ENCODE measurements at places on chromosomes 2 and 18.
A peak's percentile ranks its signal among the peaks of the same experiment; 100 is the strongest.

- no peak for DNase-seq
Measured at GRCh38 chr2:60331115-60331809, 222.2 kb downstream of the BCL11A start.

DNA sequence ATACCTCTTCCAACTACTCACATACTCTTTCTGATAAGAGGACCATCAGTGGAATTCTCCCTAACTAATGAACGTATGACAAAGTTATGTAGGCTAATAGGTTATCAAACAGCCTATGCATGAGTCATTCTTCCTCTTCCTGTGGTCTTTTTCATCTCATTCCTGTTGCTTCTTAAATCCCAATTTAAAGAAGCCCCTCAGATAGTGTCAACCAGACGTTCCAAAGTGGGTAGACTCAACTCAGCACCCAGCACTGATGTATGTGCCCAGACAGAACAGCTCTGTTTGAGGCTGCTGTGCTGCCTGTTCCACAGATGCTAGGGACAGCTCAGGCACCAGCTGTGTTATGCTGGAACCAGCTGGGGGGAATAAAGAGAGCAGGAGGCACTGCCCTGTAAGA is 52.6 kb downstream of the CXCR4 start:
- DNase-seq = no peak

- no peak for DNase-seq
Measured at GRCh38 chr2:185787227-185788145, 48.9 kb downstream of the FSIP2 start.

- no peak for DNase-seq
Measured at GRCh38 chr2:43375746-43376522, 149.5 kb upstream of the ZFP36L2 start.

DNA sequence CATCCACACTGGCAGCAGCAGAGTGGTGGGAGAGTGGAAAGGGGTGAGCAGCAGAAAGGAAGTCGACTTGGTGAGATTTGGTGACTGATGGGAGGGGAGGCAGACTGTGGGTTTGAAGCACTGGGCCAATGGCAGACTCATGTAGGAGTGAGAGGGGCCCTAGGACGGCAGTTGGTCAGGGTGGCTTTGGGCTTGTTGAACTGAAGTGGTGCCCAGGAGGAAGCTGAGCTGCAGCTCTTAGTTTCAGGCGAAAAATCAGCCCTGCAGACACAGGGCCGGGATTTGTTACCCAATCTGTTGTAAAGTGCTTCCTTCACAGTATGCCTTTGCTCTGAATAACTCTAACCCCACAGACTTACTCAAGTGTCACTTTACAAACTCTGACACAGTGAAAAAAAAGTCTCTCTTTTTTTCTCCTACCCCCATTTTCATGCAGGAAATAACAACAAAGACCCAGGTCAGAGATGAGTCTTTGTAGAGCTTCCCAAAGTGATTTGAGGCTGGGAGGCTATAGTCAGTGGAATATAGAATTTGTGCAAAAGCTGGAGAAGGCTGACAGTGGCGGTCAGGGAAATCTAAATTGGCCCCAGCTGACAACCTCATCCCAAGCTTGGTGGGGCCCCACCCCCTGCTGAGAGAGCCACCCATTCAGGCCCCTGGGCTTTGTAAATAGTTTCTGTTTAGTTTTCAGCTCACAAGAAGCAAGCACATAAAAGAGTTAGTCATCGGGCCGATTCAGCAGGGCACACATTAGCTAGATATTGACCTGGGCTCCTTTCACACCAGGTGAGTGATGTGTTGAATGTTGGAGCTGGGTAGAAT is 226.9 kb downstream of the VAPA start:
- no peak for DNase-seq

DNA sequence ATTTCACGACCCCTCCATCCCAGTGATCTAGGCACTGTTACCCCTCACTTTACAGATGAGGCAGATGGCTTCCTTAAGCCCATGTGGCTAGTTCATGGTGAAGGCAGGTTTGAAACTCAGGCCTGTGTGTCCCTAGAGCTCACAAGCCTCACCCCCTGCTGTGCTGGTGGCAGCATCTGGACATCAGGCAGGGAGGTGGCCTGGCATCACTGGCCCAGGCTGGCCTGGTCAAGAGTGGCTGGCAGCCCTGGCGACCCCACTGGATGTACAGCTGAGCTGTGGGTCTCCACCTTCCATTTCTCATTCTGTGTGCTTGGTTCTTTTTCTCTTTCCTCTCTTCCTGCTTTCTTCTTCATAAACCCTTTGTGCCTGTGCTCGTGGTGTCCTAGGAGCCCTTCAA is 56.3 kb downstream of the BOLA3 start:
- DNase-seq = no peak

GRCh38 chr2:122156176-122156890 is 400.9 kb downstream of the TSN start:
- no peak for DNase-seq

DNA sequence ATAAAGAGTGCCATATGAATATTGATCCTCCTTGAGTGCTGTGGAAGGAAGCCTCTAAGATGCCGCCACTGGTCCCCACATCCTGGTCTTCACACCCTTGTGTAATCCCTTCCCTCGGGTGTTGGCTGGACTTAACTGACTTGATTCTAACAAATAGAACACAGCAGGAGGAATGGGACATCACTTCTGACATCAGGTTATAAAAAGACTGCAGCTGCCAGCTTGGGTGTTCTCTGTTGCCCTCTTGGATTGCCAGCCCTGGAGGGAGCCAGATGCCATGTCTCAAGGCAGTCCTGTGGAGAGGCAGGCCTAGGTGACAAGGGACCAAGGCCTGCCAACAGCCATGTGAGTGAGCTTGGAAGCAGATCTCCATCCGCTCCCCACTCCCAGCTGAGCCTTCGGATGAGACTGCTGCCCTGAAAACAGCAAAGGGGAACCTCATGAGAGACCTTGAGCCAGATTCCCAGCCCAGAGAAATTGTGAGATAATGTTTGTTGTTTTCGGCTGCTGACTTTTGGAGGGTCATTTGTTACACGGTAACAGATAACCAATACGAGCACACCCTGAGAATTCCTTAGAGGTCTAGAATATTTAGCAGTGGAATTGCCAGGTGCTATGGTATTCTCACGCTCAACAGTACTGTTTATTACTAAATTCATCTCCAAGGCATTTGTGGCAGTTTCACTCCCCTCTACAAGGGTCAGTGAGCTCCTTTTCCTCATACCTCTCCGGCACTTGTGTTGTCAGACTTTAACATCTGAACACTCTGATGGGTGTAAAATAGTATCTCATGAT is 32.5 kb downstream of the HPCAL1 start:
- DNase-seq = no peak

DNA sequence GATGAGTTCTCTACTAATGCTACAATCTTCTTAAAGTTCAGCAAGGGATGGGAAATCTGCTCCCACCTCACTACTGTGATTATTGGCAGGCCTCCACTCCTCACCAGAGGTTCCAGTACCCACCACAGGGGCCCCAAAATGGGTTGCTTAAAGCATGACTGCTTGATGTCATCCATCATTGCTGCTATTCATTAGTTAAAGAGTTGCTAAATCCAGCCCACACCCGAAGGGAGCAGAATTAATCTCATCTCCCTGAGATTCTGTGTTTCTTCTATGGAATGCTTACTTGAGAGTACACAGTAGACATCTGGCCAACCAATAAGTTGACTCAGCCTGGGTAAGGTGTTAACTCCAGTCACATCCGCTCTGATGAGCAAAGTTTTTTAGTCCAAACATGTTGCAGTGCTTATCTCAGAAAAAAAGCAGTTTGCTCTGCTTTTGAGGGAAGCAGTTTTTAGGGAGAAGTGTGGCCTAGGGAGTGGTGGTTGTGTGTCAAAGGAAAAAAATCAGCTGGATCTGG is 690.2 kb upstream of the POU3F3 start:
- no peak for DNase-seq

- DNase-seq = no peak
Measured at GRCh38 chr2:1488181-1488671, 75.0 kb downstream of the TPO start.

DNA sequence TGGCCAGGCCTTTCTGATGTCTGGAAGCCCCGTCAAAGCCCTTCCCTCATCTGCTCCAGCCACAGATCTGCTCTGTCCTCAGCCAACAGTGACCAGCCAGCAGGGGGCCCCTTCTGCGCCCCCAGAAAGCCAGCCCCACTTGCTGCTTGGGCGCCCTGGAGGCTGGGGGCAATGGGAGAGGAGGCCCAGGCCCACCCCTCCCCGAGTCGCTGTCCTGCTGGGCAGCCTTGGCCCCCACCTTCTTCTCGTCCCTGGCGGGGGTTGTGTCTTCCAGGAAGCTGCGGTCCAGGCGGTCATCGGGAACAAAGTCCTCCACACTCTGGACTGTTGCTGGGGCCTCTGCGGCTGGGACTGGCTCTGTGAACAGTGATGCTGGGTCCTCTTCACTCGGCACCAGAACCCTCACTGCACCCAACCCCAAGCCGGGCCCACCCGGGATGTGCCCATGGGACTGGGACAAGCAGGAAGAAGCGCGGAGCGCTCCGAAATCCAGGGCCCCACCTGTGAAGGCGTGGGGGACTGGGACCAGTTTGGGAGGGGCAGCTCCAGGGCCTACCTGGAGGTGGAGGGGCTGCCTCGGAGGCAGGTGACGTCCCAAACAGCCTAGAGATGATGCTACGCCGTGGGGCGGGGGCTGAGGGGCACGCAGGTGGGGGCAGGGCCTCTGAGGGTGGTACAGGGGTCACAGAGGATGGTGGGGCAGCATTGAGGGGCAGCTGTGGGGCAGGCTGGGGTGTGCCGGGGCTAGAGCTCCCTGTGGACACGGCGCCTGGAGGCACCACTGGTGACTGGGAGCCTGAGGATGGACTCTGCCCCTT is 257.6 kb downstream of the ANKRD30B start:
- DNase-seq = no peak

DNA sequence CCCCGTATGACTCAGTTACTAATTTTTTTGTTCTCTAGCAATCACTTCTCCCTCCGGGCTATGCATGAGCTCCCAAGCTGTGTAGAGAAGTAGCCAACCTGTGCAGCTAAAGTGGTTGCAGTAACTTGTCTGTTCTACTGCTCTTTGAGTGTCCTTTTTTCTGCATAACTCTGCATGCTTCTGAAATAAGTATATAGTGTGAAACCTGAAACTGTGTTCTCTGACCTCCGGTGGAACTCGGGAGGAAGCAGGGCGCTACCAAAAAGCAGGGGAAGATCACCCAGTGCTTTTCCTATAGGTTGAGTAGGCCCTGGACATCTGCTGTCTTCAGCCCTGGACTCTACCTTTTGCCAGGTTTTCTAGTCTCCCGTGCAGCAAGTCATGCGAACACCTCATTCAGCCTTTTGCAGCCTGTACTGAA is 47.8 kb downstream of the PHLPP1 start:
- peak; percentile 57 for DNase-seq

DNA sequence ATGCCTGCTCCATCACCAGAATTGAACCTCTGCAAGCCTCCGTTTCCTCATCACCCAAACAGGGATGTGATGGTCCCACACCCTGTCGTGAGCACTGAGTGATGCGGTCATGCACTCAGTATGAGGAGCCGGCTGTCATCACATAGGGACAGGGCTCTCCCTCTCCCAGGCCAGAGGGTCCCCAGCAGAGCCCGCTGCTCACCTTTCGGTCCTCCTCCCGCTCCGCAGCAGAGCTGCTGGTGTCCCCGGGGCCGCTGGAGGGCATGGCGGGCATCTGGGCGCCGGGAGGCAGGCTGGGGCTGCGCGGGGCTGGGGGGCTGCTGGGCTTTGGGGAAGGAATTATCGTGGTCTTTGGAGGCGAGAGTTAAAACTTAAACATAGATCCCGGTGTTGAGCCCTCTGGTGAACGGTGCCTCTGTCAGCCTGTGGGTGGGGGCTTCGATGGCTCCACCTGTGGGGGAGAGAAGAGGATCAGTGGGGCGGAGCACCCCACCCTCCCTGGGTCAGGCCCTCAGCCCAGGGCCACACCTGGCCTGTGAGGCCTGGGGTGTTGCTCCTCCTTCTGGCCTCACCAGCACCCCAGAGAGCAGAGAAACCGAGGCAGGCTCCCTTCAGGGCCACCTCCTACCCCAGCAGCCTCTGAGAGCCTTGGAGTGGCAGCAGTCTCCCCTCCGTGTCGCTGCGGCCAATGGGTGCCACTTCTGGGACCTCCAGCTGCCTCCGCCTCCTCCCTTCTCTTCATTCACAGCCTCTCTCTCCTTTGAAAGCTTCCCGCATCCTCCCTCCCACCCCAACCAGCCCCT is 27.8 kb downstream of the DNMT3A start:
- DNase-seq = no peak

- no peak for DNase-seq
Measured at GRCh38 chr2:186031229-186031628, 292.6 kb downstream of the FSIP2 start.

GRCh38 chr2:24822049-24822706 is 29.0 kb downstream of the CENPO start:
- no peak for DNase-seq

GRCh38 chr2:81858998-81859397 is 1554.4 kb upstream of the LRRTM1 start:
- no peak for DNase-seq

DNA sequence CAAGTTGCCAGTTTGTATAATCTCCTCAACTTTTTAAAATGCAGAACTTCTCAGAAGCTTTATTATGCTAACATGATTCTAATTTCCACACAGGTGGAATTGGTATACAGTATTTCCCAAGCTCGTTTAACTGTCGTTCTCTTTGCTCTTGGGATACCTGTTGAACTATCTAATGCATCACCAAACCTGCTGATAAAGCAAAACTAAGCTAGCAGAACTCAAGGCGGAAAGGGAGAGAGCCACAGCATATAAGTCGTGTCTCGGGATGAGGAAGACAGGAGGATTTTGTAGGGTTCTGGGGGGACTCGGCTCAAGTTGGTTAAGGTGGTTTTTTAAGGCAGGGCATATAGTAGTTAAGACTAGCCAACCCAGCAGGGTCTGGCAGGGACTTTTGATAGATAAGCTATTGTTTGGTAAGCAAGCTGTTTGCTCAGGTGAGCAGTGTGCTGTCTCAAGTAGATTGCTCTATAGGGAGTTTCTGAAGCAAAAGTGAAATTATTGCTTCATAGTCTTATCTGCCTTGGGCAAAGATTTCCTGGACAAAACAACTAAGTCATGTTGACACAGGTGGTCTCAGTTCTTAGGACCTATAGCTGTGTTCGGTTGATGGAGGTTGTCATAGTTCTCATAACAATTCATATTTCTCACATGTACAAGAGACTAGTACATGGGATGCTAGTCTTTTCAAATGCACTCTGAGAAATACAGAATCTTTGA is 28.2 kb upstream of the CHRNA1 start:
- no peak for DNase-seq

- peak; percentile 8 for DNase-seq
Measured at GRCh38 chr2:68594674-68595492, 48.5 kb upstream of the PROKR1 start.

DNA sequence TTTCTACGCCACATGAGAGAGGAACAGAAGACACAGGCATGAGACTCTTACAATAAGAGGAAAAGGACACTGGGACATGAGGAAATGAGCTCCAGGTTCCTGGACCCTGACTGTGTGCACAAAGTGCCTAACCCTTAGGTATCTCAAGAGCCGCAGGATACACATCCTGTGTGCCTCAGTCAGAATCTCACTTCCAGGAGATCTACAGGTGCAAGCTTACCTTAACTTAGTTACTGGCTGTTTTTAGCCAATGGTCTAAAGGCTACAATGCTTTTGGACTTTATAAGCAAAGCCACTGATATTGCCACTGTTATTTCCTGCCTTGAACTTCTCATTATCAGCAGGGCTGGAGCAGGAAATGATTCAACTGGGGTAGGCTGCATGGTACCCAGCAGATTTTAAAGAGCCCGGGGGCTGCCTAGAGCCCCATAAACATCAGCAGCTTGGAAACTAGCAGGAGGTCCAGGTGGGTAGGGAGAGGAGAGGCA is 254.4 kb downstream of the ZNF521 start:
- peak; percentile 90 for DNase-seq

- no peak for DNase-seq
Measured at GRCh38 chr2:222919841-222920526, 59.1 kb downstream of the ACSL3 start.

GRCh38 chr18:13551841-13552733 is 174.3 kb downstream of the FAM210A start:
- no peak for DNase-seq
